ENCODE measurements at places on chromosomes 4 and X.
A peak's percentile ranks its signal among the peaks of the same experiment; 100 is the strongest.

DNA sequence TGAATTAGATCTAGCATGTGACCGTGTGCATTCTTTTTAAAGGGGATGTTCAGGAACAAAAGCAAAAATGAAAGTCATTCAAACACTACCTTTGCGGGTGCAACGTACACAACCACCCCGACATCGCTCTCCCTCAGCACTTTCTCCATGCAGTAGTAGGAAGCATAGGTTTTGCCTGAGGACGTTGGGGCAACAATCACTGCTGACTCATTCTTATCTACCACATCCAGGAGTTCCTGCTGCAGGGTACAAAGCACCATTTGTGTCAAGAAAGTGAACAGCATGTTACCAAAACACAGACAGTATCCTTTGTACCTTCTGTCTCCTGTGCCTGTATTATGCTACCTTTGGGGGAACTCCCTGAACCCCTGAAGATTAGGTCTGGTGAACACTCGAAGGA lies 58.6 kb downstream of the DDX60L start:
- DNase-seq, result no peak

DNA sequence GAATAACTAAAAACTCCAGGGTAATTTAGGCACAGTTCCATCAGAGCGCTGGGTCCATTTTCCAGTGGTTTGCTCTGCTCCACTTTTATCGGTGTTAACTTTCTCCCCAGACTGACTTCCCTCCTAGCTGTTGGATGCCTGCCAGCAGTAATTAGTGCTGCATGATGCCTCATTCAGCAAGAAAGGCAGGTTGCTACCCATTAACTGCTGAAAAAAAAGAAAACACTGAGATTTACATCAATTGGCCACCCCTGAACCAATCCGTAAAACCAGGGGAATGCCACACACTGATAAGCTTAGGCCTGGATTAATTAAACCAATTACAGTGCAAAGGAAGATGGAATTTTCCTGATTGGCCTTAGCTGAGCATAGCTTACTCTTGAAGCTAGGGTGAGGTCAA lies 182.4 kb upstream of the CXXC4 start:
- DNase-seq, result peak; percentile 89

DNA sequence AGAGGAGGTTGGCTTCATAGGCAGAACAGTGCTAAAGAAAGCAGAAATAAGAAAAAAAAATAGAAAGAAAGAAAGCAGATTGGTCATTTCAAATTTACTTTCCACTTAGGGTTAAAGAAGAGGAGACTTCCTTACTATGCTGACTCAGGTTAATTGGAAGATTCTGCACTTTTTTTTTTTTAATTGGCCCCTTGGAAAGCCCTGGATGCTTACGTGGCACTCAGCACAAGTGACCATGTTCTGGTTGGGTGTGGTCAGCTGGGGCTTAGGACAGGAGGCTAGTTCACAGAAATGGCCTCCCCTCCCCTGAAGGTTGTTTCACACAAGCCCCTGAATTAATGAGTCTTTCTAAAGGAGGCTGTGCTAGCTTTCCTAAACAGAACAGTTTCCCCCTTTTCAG lies 14.5 kb downstream of the MAGEA9B start:
- no peak for DNase-seq

GRCh38 chrX:18353931-18354368 lies 538 bp downstream of the SCML2 start:
- no peak for DNase-seq

GRCh38 chrX:148354916-148355315 lies 145.5 kb upstream of the AFF2 start:
- no peak for DNase-seq
